ENCODE measurements at places on chromosomes 11 and 22.

GRCh38 chr22:48414651-48415050 is 1413.0 kb downstream of the BRD1 start:
- DNase-seq = no peak

DNA sequence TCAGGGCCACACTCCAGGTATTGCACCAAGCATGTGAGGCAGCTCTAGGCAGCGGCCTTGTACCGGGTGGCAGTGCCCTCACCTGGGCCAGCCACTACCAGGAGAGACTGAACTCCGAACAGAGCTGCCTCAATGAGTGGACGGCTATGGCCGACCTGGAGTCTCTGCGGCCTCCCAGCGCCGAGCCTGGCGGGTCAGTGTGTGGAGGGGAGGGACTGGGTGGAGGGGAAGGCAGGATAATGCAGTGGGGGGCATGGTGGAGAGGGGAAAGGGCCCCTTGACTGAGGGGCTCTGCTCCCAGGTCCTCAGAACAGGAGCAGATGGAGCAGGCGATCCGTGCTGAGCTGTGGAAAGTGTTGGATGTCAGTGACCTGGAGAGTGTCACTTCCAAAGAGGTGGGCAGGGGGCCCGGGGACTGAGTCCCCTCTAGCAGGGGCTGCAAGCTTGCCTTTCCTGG is 4.2 kb downstream of the SSH3 start:
- no peak for DNase-seq

DNA sequence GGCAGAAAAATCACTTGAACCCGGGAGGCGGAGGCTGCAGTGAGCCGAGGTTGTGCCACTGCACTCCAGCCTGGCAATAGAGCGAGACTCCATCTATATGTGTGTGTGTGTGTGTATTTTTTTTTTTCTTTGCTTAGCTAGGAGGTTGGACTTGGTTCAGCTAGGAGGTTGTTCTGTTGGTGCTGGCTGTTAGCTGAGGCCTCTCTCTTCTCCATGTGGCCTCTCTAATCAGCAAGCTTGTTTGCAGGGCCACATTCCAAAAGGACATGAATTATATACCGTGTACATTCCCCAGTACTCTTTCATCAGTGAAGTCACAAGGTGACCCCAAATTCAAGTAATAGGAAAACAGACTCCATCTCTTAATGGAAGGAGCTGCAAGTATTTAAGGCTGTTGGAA is 67.3 kb upstream of the KCNQ1OT1 start:
- no peak for DNase-seq

DNA sequence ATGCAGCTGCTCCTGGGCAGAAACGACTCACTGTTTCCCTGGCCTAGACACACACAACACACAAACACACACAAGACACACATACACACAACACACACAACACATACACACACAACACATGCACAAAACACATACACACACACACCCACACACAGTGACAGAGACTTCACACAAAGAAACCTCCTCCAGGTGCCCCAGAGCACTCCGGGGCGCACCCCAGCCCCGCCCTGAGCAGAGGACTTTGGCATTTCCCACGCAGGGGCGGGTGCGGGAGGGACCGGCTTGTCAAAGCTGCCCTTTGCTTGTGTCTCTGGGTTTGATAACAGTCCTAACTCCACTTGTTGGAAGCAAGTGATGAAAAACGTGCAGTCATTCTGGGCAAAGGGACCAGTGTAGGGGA is 6.5 kb downstream of the APOBEC3A start:
- DNase-seq = no peak

DNA sequence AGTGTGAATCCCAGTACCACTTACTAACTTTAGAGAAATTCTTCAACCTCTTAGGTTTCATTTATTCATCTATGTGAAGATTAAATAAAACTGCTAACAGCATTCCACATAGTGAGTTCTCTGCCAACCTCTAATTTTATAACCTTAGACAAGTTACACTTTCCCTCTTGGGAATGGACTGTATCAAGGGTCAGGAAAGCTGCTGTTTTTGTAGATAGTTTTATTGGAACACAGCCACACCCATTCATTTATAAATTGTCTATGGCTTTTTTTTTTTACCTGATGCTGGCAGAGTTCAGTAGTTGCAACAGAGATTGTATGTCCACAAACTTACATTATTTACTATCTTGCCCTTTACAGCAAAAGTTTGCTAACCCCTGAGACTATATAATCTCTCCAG is 81.1 kb downstream of the PAK1 start:
- no peak for DNase-seq

- no peak for DNase-seq
These were observed 12.5 kb downstream of the MADD start for GRCh38 chr11:47282462-47282861.

GRCh38 chr11:86951706-86952105 is 3.5 kb downstream of the FZD4 start:
- DNase-seq = no peak

- peak; percentile 33 for DNase-seq
These were observed 90.3 kb upstream of the MTMR2 start for GRCh38 chr11:96014217-96014616.

- no peak for DNase-seq
These were observed 16.9 kb downstream of the CCDC15 start for GRCh38 chr11:124970925-124971324.
